ENCODE measurements at places on chromosomes 12 and 14. TPM values are rescaled to one million over a fixed set of nuclear protein-coding genes. Genes with fewer than 3 reads are reported as not detected.

JPH4 gene
- total RNA-seq = not detected

PRR4 gene
- 3.2 TPM for total RNA-seq

KCNJ8 gene
- not detected for total RNA-seq

CD69 gene
- total RNA-seq = not detected

GRCh38 chr14:59520224-59520623, 35.9 kb downstream of the JKAMP start:
- no peak for DNase-seq

DNA sequence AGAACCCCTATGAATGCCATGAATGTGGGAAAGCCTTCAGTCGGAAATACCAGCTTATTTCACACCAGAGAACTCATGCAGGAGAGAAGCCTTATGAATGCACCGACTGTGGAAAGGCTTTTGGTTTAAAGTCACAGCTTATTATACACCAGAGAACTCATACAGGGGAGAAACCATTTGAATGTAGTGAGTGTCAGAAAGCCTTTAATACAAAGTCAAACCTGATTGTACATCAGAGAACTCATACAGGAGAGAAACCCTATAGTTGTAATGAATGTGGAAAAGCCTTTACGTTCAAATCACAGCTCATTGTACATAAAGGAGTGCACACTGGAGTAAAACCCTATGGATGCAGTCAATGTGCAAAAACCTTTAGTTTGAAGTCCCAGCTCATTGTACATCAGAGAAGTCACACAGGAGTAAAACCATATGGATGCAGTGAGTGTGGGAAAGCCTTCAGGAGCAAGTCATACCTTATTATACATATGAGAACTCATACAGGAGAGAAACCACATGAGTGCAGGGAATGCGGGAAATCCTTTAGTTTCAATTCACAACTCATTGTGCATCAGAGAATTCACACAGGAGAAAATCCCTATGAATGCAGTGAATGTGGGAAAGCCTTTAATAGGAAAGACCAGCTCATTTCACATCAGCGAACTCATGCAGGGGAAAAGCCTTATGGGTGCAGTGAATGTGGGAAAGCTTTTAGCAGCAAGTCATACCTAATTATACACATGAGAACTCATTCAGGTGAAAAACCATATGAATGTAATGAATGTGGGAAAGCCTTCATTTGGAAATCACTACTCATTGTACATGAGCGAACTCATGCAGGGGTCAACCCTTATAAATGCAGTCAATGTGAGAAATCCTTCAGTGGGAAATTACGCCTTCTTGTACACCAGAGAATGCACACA, 22.3 kb downstream of the ZNF268 start:
- no peak for DNase-seq

- no peak for DNase-seq
These were observed 38.9 kb downstream of the FOXN3 start for GRCh38 chr14:89378119-89378518.

- DNase-seq = no peak
These were observed 152.4 kb upstream of the FKBP4 start for GRCh38 chr12:2642176-2642892.

GRCh38 chr14:104558231-104559027, 21.1 kb upstream of the C14orf180 start:
- DNase-seq = no peak
